ENCODE measurements at places on chromosomes 3 and 15.

DNA sequence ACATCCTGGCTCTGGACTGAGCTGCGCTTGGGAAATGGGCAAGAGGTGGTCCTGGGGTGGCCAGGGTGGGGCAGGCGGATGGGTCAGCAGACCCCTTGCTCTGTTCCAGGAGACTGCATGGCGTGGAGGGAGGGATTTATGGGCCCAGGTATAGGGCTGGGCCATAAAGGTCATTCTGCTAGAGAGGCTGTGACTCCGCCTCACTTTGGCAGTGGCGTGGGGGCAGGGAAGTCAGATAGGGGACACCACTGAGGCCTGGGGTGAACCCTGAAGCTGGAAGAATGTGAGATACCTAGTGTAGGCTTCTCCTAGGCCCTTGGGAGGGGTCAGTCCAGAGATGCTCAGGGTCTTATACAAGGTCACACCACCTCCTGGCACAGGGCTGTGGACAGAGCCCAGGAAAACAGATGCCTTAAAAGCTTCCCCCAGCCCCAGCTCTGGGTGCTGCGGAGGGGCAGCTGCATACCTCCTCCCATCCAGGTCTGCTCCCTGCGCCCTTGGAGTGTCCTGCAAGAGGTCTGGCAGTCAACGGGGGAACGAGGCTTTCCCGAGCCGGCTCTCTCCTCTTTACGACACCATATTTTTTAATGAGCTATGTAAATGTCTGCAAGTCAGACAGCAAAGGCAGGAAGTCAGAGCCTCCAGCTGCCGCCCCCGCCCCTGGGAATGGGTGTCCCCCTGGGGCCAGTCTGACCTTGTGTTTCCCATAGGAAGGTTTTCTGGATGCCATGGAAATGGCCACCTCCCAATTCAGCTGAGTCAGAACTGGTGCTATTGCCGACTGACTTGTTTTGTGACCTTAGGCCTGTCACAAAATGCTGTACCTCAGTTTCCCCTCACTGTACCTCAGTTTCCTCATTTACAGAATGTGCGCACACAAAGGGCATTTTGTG, 26.3 kb downstream of the LINGO1 start:
- peak; percentile 55 for DNase-seq

- no peak for DNase-seq
Observed at GRCh38 chr3:152270937-152271336, 2.2 kb downstream of the MBNL1 start.

- no peak for DNase-seq
Observed at GRCh38 chr3:178010306-178010705, 525.9 kb upstream of the KCNMB2 start.

- no peak for DNase-seq
Observed at GRCh38 chr3:124447845-124448244, 282.4 kb upstream of the UMPS start.

DNA sequence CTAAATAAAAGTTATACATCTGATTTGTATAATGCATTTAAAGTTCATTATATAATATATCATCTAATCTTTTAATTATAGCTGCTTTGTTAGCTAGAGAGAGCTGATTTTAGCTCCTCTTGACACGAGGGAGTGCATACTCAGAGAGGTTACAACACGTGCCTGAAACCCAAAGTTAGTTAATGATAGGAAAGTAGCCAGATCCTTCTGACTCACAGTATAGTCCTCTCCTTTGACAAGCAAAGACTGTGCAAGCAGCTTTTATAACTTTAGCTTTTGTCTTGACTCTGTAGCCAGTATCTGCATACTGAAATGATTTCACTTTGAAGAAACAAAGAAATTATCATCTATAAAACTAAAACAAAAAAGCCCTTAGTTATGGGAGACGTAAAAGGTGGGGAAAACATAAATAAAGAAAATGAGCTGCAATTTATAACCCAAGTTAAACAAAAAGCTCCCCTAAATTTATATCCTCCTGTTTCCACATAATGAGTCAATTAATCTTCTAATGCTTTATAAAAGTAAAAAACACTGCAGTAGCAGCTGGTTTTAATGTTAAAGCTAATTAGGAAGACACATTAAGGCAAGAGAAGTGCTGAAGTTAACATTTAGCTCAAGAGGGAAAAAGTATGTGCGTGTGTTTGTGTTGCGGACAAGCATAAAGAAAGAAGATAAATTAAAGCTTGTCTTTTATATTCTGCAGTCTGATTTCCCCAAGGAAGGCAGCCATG, 13.1 kb downstream of the GABRR3 start:
- DNase-seq = no peak

DNA sequence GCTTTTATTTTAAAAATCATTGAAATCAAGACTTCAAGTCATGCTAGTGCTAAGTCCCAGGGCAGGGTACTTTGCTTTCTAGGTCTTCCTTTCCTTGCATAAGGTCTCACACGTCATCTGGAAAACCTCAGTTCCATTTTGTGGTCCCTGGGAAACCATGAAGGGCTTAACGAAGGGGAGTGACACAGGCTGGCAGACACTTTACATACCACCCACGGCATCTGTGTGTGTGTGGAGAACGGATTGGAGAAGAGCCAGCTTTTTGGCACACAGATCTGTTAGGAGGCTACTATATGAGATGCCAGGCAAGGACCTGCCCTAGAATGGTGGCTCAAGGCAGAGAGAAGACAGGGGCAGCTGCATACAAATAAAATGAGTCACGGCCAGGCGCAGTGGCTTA, 107.5 kb upstream of the NSMCE3 start:
- DNase-seq = no peak

DNA sequence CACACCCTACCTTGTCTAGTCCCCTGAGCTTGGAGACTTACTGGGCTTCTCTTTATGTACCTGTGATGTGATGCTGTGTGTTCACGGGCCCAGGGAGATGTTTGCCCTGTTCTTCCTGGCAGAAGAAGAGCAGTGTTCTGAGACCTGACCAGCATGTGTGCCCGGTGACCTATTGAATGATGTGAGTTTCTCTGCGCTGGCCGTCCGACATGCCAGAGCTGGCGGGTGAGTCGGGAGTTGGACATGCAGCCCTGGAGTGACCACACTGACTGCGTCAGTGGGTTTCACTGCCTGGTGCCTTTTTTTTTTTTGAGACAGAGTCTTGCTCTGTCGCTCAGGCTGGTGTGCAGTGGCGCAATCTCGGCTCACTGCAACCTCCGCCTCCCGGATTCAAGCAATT, 42.3 kb downstream of the CGNL1 start:
- DNase-seq = no peak

GRCh38 chr3:179750720-179751328, 98.0 kb downstream of the USP13 start:
- DNase-seq = no peak

GRCh38 chr15:35932531-35932930, 386.6 kb upstream of the DPH6 start:
- DNase-seq = no peak

- DNase-seq = no peak
Observed at GRCh38 chr3:113002037-113002436, 11.3 kb downstream of the GTPBP8 start.

Measured in transverse colon (tissue), 4 donors.